ENCODE measurements at places on chromosomes 7 and 10.

DNA sequence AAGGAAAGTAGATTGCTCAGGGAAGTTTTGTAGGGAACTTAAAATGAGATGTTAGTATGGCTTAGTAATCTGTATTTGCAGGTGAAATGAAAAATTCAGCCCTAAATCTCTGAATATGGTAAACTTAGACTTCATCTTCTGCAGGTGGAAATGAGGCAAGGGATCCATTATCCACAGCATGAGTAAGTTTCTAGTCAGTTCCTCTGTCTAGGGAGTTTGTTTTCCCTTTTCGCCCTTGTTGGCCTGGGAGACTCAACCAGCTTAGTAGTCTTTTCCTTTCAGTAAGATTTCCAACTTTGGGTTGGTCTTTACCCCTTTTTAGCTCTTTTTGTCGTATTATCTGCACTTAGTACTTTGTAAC lies 65.6 kb downstream of the ZEB1 start:
- DNase-seq, result no peak

DNA sequence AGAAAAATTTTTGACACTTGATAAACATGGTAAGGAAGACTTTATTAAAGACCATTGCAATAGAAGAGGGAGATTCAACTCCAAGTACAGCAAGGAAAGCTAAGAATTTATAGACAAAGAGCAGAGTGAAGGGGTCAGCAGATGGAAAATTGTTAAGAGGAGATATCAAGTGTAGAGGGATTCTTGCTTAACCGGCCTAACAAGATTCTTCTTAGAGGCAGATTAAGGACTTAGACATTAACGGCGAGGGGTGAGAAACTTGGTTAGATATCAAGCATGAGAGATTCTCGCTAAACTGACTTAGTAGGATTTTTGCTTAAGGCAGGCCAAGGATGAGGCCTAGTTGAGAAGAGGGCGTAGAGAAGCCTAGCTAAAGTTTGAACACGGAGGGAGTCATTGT lies 76.0 kb downstream of the ITGB1 start:
- DNase-seq, result no peak

- DNase-seq, result no peak
Measured at GRCh38 chr7:116897661-116898060, 35.3 kb downstream of the CAPZA2 start.

GRCh38 chr7:45892407-45893035 lies 4.2 kb downstream of the IGFBP1 start:
- DNase-seq, result no peak

- DNase-seq, result no peak
Measured at GRCh38 chr10:50497758-50498157, 126.0 kb downstream of the SGMS1 start.

GRCh38 chr7:151249732-151250072 lies 1.2 kb upstream of the SMARCD3 start:
- no peak for DNase-seq

GRCh38 chr7:148485618-148486017 lies 104.9 kb upstream of the C7orf33 start:
- DNase-seq, result no peak
